LNCaP clone FGC (cell line): ENCODE measurements at places on chromosomes 3 and 15.

- DNase-seq, result no peak
These were observed 134.2 kb downstream of the FNDC3B start for GRCh38 chr3:172173316-172174254.

DNA sequence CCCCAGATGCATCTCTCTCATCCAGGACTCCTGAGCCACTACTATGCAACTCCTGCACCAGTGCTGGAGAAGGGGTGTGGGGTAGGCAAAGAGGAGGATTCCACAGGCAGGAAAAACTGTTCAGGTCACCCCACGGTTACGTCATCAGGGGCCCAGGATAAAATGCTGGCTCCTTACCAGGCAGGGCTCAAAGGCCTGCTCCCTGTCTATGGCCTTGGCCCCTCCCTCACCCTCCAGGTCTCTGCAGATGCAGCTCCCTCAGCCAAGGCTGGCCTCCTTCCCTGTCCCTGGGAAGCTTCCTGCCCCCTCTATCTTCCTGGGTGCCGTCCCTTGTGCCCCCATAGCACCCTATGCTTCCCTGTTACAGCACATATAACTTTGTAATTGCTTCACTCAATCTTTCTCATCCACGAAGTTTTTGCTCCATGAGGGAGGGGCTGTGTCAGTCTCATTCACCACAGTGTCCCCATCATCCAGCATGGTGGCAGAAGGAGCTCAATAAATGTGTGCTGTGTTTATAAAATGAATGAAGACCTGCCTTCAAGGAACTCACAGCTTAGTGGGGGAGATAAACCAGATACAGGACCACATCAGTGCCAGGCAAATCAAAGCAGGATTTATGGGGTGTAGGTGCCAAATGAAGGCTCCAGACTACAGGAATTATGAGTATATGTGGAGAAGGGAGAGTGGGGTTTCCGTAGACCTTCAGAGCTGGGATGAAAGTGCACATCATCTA lies 18.6 kb downstream of the KBTBD13 start:
- no peak for DNase-seq

DNA sequence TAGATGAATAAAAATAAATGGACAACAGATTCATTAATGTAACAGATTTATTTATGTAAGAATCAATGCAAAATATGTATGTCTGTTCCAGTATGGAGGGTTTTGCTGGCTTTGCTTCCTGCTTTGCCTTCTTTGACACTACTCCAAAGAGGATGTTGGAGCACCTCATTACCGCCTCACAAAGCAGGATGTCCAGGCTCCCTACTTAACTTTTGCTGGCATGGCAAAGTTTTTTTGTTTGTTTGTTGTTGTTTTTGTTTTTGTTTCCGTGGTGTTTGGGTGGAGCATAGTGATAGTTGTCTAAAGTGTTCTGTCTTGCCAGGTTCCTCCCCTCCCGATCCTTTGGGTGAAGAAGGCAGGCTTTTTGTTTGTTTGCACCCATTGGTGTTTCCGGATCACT lies 38.7 kb downstream of the DIPK2A start:
- DNase-seq, result no peak

GRCh38 chr3:14634763-14635400 lies 16.7 kb upstream of the CCDC174 start:
- DNase-seq, result no peak

DNA sequence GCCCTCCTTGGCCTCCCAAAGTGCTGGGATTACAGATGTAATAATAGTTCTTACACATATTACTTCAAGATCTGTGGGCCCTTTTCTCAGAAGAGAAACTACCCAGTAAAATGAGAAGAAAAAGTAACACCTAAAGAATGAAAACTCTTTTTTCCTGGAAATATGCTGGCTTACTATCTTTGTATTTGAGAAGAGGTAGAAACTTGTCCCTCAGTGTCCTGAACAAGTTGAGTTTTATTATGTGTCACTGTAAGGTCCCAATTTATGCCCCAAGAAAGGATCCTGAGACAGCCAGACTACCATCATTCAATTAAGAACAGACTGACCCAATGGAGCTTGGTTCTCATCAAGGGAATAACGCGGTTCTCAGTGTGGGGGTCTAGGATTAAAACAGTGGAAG lies 93.8 kb downstream of the EFL1 start:
- DNase-seq, result no peak

DNA sequence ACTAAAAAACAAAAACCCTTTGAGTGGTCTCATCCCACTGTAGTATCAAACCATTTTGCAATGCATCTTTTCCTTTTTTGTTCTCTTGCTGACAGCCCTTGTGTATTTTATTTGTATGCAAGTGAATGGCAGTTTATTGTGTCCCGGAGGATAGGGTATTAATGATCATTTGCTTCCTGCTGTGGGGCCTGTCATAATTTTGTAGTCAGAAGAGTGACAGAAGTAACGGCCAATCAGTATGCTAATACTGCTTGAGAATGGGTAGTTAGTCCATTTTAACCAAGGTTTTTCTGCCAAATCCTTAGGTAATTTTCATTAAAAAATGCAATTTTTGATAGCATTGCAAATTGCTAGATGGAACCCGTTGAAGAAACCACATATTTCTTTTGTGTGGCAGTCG lies 75.5 kb upstream of the PLSCR5 start:
- no peak for DNase-seq

GRCh38 chr15:40217166-40217824 lies 21.6 kb upstream of the PAK6 start:
- DNase-seq, result peak; percentile 81
